Stimulated activated CD4-positive, alpha-beta T cell treated with anti-CD3 and anti-CD28 coated beads, Interleukin-1b, Interleukin-23, amount 100 ng/mL, for 48 hours (primary cell): ENCODE measurements at places on chromosomes 3 and 15.

DNA sequence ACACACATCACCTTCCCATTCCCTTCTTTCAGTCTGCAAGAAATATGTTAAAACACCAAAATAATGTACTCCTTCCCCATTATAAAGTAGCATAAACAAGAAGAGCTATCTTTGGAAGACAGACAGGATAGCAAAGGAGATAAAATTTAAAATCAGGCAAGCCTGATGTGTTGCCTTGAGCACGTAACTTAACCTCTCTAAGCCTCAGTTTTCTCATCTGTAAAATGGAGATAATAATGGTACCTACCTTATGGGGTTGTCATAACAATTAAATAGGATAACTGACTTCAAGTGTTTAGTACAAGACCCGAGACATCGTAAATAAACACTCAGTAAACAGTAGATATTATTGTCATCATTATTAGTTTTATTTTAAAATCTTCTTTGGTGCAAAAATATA lies 142.4 kb downstream of the NR1D2 start:
- no peak for DNase-seq

GRCh38 chr15:95142531-95142930 lies 911.2 kb downstream of the MCTP2 start:
- DNase-seq = no peak

- no peak for DNase-seq
Observed at GRCh38 chr3:98573181-98573728, 20.2 kb downstream of the CPOX start.

DNA sequence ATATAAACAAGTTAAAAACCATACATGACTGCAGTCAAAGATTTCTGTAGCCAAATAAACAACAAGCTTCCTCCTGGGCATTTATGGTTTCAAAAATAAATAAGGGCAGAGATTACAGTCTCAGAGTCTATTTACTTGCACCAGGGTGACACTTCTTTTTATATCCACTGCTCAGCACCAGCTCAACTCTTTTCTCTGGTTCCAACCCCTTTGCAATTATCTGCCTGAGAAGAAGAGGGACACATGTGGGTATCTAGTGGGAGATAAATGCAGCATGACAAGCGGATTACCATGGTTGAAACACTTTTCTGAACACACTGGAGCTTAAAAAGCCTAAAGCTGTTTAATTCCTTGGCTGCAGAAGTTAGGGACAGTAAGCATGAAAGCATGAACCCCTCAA lies 311.5 kb downstream of the CNTN3 start:
- DNase-seq = no peak

GRCh38 chr15:92881211-92881754 lies 18.8 kb upstream of the CHD2 start:
- DNase-seq = no peak

DNA sequence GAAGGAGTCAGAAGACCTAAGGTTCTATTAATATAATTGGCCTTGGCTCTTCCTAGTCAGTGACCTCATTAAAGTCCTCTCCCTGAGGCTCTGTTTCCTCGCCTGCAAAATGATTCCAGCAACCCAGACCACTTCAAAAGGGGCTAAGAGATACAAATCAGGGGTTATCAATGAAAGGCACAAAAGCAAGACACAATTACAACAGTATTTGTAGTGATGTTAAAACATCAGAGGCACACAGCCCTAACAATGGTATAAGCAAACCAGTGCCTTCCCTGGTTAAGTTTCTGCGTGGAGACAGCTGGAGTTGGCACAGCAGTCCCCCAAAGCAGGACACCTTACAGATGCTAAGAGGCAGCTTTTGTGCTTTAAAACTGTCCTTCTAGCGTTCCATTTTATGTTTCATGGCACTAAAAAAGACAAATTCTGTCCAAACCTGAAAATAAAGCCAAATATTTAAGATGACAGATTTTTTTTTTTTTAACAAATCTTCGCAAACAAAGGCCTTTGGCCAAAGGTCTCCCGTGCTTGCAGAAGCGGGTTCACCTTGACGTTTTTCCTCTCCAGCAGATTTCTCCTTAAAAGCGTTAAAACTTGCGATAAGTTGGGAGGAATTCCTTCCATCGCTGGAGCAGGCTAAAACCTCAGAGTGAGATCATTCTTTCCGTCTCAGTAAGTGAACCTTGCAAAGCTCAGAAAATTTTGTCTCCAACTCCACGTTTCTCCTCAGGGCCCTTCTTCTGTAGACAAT lies 999 bp downstream of the ZNF280D start:
- no peak for DNase-seq

GRCh38 chr3:140570602-140571001 lies 107.3 kb upstream of the TRIM42 start:
- no peak for DNase-seq

DNA sequence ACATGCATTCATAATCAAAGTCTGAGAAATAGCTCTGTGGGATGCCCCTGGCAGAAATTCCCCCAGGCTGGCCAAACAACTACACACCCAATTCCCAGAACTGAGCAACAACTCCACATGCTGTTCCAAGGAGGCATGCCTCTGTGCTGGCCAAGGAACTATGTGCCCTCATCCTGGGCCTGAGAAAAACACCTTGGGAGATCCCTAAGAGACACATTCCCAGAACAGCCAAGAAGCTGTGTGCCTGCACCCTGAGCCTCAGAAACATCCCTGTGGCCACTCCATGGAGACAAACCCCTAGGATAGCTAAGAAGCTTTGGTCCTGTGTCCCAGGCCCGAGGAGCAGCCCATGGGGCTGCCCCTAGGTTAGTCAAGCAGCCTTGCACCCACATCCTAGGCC lies 92.3 kb upstream of the MME start:
- no peak for DNase-seq

DNA sequence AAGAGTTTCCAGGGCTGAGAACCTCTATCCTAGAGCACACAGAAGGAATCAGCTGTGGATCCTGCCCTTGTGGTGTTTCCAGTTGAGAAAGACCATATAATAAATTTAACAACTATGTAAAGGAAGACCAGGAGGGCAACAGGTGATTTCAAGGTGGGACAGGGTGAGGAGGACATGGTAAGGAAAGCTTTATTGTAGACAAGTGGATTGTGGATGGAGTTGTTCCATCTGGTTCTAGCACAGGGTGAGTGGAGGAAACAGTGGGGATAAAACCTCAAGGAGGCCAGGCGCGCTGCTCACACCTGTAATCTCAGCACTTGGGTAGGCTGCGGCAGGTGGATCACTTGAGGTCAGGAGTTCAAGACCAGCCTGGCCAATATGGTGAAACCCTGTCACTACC lies 17.1 kb downstream of the SIAH2 start:
- no peak for DNase-seq

DNA sequence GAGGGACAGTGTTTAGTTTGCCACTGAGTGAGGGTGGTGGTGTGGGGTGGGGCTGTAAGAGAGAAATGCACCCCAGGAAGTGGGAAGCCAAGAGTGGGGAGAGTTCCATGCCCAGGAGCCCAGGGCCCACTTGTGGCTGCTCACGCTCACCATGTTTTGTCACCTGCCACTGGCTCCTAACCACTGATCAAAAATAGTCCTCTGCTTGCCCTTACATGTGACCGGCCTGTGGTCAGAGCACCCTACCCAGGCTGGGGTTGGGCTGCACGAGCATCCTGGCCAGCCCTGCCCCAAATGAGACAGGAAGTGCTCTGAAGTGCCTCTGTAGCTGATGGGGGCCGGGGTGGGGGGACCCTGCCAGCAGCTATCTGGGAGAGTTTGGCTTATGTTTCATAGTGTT lies 216.3 kb downstream of the RPLP1 start:
- no peak for DNase-seq

GRCh38 chr15:100703032-100703578 lies 100.7 kb downstream of the ASB7 start:
- DNase-seq = peak; percentile 77

- no peak for DNase-seq
Observed at GRCh38 chr3:101077361-101078011, 84.3 kb upstream of the ABI3BP start.

GRCh38 chr3:188092648-188093047 lies 61.3 kb upstream of the LPP start:
- peak; percentile 82 for DNase-seq

- DNase-seq = no peak
Observed at GRCh38 chr3:52636673-52637072, 49.0 kb downstream of the PBRM1 start.

GRCh38 chr3:113741620-113742019 lies 4.4 kb downstream of the NAA50 start:
- DNase-seq = no peak

DNA sequence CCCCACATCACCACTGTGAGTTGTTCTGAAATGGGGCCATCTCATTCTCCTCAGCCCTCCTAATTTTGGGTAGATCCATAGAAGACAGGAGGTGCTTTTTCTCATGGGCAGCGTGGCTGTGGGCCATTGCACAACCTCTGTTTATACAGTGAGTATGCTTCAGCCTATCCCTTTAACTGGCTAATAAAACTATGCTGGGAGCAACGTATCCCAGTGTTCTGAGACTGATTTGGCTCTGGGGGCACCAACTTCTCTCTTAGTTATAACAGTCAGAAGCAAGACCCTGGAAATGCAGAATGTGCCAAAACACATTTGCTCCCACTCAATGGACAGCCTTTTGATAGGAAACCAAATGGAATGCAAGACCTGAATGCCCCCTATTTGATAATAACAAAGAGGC lies 97.1 kb upstream of the ICE2 start:
- no peak for DNase-seq

GRCh38 chr3:11555881-11556633 lies 87.7 kb downstream of the VGLL4 start:
- no peak for DNase-seq

DNA sequence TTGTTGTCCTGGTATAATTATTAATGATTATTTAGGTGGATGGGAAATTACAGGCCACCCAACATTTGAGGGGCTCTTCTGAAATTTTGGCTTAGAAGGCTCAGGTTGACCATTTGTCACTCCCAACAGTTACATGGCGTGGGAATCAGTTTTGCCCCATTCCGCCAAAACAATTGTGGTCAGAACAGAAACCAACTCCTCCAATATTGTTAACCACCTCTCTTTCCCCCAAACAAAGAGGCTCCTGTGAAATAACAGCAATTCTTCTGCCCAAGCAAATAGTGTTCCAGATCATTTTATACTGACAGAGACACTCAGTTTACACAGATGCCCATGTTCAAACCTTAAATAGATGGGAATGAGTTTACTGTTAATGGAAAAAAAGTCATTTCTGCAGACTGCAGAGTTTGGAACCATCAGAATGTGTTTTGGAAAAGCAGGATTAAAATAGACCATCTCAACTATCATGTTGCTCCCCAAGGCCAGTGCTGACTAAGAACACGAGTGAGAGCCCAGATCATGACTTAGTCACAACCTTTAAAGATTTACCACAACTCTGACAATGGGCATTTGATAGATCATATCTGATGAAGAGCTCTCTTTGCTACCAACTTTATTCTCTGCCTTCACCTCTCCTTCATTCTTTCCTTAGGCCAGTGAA lies 102.1 kb downstream of the DUT start:
- DNase-seq = no peak

GRCh38 chr15:52103217-52104207 lies 9.1 kb downstream of the BCL2L10 start:
- DNase-seq = peak; percentile 26

GRCh38 chr3:52931889-52932288 lies 34.5 kb upstream of the STIMATE start:
- no peak for DNase-seq

- DNase-seq = no peak
Observed at GRCh38 chr3:13167829-13168228, 94.6 kb upstream of the IQSEC1 start.

GRCh38 chr15:77768107-77768506 lies 135.4 kb upstream of the LINGO1 start:
- no peak for DNase-seq

- no peak for DNase-seq
Observed at GRCh38 chr15:62515696-62516395, 350.8 kb upstream of the C2CD4B start.

- DNase-seq = no peak
Observed at GRCh38 chr3:48425281-48425812, 4.5 kb downstream of the PLXNB1 start.

GRCh38 chr3:124847051-124847450 lies 40.1 kb downstream of the ITGB5 start:
- DNase-seq = no peak

DNA sequence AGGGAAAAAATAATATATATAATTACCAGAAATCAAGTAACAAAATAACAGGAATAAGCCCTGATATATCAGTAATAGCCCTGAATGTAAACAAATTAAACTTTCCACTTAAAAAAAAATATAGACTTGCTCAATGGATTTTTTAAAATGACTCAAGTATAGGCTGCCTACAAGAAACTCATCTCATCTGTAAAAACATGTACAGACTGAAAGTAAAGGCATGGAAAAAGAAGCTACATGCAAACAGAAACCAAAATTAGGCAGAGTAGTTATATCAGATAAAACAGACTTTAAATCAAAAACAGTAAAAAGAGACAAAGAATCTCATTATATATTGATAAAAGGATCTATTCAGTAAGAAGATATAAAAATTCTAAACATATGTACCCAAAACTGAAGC lies 82.4 kb upstream of the STT3B start:
- DNase-seq = no peak

GRCh38 chr3:155233213-155233612 lies 60.3 kb downstream of the STRIT1 start:
- DNase-seq = no peak

- DNase-seq = no peak
Observed at GRCh38 chr3:120473896-120474675, 23.3 kb upstream of the FSTL1 start.

DNA sequence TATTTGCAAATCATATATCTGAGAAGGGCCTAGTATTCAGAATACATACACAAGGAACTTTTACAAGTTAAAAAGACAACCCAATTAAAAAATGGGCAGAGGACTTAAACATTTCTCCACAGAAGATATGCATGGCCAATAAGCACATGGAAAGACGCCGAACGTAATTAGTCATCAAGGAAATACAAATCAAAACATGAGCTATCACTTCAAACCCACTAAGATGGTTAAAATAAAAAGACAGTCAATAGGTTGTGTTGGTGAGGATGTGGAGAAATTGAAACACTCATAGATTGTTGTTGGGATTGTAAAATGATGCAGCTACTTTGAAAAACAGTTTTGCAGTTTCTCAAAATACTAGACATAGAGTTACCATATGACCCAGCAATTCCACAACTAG lies 61.2 kb upstream of the NEO1 start:
- DNase-seq = no peak

DNA sequence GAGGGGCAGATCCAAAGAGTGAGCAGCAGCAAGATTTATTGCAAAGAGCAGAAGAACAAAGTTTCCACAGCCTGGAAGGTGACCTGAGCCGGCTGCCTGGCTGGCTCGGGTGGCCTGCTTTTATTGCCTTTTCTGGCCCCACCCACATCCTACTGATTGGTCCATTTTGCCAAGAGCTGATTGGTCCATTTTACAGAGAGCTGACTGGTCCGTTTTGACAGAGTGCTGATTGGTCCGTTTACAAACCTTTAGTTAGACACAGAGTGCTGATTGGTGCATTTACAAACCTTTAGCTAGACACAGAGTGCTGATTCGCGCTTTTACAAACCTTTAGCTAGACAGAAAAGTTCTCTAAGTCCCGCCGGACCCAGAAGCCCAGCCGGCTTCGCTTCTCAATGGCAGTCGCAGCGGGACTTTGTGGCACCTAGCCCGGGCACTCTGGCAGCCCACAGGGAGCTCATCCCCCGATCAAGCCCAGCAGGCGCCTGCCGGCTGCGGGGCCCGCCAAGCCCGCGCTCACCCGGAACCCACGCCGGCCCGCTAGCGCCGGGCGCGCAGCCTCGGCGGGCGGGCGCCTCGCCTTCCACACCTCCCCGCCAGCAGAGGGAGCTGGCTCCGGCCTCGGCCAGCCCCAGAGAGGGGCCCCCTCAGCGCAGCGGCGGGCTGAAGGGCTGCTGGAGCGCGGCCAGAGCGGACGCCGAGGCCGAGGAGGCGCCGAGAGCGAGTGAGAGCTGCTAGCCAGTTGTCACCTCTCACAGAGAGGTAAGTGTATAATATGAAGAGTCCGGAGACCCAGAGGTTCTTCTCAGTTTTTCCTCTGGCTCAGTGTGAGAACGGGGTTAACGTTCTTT lies 339.2 kb downstream of the CHL1 start:
- DNase-seq = no peak
